Activated T-helper 1 cell treated with Interleukin-2 at 50 U/mL for 16 hours (primary cell): ENCODE measurements at places on chromosomes 7 and 10.

GRCh38 chr10:110279407-110279986 lies 25.2 kb downstream of the SMNDC1 start:
- no peak for DNase-seq

- no peak for DNase-seq
Observed at GRCh38 chr7:156544919-156545715, 95.5 kb upstream of the RNF32 start.

- DNase-seq, result no peak
Observed at GRCh38 chr7:79285756-79286155, 167.7 kb downstream of the MAGI2 start.

DNA sequence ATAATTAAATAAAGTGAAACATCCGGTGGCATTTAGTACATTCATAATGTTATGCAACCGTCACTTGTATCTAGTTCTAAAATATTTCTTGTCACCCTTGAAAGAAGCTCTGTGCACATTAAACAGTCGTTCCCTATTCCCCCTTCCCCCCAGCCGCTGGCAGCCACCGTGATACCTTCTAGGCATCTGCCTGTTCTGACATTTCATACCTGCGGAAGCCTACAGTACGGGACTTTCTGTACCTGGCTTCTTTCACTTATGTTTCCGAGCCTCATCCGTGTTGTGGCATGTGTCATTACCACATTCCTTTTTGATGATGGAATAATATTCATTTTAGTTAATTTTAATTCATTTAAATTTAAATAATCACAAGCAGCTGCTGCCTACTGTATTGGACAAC lies 13.9 kb upstream of the SFRP5 start:
- no peak for DNase-seq

GRCh38 chr7:107049480-107049879 lies 5.0 kb downstream of the PRKAR2B start:
- no peak for DNase-seq

DNA sequence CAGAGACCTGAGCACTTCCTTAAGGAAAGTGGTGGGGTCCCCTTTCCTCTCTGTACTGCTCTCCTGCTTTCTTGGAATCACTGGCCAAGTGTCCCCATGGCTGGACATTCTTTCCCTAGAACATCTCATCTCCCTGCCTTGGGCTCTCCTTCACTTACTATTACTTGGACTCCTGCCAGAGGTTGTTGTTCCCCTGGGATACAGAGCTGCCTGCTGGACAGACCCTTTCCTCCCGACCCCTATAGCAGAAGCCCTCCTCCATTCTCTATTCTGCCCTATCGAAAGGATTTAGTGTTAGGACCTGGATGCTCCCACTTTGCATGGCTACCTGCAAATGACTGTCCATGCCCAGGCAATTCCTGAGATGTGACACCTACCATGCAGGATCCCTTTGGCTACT lies 164.3 kb upstream of the PODXL start:
- no peak for DNase-seq

- no peak for DNase-seq
Observed at GRCh38 chr7:40327113-40327512, 192.3 kb downstream of the SUGCT start.

GRCh38 chr7:45967591-45968157 lies 46.6 kb upstream of the IGFBP3 start:
- DNase-seq, result no peak

DNA sequence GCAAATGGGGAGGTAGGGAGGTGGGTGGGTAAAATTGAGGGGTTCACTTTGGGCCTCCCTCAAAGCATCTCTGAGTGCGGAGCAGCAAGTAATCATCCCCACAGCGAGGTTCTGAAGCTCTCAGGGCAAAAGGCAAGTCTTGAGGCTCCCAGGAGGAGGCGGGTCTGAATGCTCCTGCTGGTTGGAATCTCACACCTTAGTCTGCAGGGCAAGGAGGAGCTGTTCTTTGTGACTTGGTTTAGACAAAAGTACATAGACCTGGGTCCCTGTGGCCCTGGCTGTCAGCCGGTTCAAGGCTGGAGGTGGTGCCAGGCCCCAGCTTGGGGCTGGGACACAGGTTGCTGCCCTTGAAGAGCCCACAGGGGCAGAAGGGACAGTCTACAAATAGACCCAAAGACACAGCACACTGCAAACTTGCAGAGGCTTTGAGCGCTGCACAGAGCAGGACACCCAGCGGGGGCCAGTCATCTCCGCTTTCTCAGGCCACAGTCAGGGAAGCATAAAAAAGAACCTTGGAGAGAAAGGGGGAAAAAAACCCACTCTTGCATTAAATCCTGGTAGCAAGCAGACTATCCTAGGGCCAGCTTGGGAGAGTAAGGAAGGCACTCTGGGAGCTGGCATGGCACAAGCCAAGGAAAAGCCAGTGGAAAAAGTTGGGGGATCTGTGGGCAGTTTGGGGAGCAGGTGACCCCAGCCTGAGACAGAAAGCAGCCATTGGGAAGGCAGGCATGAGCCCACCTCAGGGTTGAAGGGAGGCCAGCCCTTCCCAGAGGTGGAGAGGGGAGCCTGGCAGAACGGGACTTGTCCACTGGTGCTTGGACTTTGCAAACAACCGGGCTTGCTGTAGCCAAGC lies 926 bp upstream of the C10orf71 start:
- no peak for DNase-seq

DNA sequence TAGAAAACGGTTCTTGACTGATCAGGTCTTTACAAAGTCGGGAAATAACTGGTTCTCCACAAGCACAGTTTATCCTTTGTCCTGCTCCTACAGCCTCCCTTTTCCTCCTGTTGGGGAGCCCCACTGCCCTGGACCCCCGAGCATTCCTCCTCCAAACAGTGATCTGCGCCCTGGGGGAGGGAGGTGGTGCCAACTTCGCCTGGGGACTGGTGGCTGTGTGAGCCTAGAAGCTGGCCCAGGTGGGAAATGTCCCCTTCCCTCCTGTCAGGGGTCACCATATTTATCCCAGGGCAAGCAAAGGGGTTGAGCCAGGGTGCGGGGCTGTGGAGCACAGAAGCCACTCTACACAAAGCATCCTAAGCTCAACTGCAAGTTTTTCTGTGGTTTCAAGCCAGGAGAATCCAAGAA lies 5.2 kb downstream of the HMX3 start:
- no peak for DNase-seq

DNA sequence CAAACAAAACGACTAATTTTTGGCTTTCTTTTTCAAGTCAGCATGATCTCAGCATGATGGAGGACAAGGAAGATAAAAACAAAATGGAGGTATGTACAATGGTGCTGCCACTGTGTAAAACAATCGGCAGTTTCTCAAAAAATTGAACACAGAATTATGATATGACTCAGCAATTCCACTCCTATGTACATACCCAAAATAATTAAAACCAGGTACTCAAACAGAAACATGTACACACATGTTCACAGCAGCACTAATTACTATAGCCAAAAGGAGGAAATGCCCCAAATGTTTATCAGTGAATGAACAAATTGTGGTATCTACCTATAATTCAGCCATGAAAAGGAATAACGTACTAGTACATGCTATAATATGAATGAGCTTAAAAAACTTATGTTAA lies 29.9 kb downstream of the SNX13 start:
- no peak for DNase-seq
